Fibroblast of skin of right biceps (primary cell): ENCODE measurements at places on chromosomes 7 and 10.

DNA sequence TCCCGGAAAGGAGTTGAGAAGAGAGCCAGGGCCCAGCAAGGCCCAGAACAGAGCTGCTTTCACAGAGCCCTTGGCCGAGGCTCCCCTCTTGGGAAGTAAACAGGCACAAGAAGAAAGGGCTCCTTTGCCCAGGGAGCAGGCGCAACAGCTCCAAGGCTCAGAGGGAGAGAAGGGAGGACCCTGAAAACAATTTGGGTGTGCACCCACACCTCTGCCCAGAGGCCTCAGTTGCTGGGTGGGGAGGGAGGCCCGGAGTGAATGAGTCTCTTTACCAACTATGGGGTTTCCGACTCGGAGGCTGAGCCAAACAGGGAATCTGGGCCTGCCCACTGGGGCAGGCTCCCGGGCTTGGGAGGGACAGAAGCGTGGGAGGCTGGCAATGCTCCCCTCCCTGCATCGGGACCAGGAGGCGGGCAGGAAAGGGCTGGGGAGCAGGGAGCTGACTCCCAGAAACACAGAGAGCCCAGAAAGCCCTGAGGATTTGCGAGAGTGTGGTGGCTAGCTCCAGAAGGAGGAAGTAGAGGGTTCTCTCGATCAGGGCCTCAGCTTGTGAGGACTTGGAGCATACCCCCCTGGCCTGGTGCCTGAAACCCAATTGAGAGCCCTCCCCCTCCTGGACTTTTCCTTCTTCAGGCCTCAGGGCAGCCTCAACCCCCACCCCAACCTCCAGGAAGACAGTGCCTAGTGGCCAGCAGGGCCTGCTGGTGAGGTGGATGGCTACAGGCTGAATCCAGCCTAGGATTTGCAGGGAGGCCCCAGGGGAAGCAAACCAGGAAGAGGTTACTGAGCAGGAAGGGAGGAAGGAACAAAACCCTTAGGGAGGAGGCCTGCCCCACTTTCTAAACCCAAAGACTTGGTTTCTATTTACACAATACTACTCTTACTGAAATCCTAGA is 6.2 kb downstream of the C10orf105 start:
- peak; percentile 61 for DNase-seq

GRCh38 chr10:48251525-48252353 is 22.8 kb downstream of the FRMPD2 start:
- DNase-seq: no peak

DNA sequence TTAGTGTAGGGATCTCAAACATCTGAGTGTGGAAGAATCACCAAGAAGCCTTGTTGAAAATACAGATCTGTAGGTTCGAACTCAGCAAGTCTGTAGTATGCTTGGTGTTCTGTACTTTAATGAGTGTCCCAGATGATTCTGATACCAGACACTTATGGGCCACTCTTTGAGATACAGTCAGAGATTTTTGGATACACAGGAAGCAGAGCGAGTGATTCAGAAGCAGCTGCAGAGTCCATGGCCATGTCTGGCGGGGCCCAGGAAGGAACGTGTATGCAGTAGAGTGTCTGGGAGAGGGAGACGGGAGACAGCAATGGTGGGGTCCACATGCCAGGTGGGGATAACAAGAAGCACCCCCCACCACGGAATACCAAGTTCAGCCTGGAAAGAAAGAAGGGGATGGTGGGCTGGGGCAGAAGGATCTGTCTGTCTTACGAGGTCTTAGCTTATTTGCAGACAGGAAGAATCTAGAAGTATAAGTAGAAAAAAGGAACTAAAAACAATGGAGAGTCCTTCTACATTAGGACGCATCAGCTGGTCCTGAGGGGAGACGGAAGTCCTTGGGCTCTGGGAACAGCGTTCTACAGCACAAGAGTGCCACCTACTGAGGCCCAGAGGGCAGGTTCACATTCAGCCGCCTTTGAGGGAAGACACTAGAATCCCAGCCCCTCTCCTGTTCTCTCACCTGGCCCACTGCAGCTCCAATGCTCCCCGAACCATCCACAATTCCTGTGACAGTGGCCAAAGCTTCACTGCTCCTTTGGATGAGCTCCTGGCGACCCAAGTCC is 55.4 kb downstream of the SLC37A3 start:
- DNase-seq: peak; percentile 30

DNA sequence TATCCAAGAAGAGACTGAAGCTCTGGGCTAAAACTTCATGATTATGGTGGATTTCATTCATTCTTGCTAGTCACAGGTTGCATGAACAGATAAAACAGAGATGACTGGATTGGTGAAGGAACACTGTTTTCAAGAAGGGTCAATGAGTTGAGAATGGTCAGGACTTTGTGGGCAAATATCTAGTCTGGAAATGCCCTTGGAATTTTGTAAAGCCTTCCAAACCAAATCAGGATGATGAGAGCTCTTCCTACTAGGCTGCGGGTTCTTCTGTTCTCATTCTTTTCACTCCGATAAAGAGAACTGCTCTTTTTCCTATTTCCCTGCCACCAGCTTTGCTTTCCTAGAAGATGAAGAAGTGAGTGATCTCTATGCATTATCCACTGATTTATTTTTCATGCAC is 171.4 kb downstream of the ARID5B start:
- DNase-seq: peak; percentile 51

DNA sequence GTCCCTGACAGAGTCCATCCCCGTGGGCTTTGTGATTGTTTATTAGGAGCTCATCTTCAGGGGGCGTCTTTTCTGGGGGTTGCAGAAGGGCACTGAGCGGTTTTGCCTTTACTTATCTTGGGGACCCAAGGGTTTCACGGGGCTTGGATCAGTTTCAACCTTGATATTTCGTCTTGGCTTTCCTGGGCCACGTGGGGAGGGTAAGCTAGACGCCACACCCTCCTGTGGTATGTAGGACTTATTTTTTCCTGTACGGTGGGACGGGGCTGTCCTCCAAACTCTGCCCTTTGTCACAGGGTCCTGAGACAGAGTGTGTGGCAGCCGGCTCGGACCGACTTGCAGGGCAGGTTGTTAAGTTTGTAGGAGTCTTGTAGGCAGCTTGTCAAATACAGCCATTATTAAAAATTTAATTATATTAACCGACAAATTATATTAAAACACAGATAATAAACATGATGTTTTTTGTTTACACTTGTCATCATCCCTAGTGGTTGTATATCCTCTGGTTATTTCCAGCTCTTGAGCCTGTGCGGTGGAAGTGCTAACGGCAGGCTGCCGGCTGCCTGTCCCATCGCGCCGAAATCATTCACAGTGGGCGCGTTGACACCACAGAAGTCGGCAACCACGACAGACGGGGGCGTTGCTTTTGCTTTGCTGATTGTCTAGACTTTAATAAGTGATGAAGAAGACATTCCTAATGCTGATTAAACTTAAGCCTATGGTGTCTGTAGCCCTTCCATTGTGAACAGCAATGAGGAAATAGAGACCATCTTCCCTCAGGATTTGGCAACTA is 193.2 kb downstream of the DNAJB6 start:
- no peak for DNase-seq

GRCh38 chr10:71075086-71075758 is 137.1 kb upstream of the UNC5B start:
- no peak for DNase-seq

DNA sequence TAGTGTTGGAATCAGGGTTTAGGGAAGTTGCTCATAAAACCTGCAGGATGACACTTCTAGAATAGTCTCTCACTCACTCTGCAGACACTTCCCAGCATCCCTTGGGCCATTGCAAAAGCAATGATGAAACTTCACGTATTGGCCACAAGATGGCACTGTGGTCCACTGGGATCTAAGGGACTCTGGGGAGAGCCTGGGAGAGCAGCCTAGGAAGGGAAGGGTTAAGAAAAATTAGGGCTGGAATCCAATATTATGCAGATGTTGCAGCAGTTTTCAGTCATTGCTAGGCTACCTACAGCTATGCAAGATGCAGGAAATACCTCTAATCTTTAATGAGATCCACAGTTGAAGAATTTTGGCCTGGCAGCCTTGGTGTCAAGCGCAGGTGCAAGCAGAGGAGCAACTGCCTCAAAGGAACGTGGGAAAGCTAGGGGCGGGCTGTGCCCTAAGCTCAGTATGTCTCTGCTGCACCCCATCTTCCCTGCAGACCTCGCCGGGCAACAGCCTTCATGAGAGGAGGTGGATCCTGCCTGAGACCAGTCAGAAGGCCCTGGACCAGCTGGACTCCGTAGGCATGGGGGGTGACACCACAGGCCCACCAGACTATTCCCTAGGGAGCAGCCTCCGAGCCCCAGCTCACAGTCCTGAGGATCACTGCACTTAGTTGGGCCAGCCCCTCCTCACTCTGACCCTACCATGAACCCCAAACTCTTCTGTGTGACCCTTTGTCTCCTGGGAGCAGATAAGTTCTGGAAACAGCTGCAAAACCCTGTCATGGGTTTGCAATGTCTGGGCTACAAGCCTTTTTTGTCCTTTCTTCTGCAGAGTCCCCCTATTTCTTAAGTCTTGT is 127.9 kb upstream of the PRSS58 start:
- DNase-seq: peak; percentile 75

DNA sequence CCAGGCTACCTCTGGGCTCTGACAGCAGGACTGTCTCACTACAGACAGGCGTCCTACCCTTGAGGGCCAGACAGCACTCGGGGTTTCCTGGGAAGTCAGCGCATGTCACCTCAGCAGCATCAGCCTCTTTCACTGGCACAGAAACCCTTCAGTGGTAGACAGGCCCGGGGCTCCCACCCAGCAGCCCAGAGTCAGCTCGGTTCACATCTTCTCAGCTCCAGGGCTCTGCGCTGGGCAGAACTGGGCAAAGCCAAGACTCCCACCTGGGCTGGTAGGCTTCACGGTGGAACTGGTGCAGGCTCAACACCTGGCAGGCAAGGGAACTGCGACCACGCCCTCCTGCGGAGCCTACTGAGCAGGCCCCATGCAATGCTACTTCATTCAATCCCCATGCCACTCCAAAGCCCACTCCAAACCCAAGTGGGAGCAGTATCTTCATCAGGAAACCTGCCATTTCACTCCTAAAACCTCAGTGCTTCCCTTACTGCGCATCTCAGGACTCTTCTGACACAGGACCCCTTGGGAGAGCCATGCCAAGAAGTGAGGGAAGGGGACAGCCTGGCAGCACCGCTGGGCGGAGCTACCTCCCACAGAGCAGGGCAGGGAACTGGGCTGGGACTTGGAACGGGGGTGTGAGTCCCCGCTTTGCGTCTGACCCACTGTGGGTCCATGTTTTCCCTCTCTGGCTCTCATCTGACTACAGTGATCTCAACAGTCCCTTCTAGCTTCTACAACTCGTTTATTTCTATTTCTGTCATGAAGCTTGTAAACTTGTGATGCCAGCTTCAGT is 60.4 kb downstream of the SCRN1 start:
- DNase-seq: no peak

DNA sequence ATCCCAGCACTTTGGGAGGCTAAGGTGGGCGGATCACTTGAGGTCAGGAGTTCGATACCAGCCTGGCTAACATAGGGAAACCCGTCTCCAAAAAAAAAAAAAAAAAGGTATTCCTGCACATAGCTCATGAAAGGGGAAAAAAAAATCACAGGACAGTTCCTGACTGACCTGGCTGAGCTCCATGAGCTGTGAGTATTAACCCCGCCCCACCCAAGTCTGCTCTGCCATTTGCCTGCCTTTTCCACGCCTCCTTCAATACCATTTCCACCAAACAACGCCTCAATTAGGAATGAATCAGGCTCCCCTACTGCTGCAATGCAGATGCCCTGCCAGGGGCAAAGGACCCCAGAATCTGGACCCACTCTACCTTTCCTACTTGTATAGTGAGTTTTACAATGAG is 55.0 kb downstream of the PDIA4 start:
- no peak for DNase-seq

DNA sequence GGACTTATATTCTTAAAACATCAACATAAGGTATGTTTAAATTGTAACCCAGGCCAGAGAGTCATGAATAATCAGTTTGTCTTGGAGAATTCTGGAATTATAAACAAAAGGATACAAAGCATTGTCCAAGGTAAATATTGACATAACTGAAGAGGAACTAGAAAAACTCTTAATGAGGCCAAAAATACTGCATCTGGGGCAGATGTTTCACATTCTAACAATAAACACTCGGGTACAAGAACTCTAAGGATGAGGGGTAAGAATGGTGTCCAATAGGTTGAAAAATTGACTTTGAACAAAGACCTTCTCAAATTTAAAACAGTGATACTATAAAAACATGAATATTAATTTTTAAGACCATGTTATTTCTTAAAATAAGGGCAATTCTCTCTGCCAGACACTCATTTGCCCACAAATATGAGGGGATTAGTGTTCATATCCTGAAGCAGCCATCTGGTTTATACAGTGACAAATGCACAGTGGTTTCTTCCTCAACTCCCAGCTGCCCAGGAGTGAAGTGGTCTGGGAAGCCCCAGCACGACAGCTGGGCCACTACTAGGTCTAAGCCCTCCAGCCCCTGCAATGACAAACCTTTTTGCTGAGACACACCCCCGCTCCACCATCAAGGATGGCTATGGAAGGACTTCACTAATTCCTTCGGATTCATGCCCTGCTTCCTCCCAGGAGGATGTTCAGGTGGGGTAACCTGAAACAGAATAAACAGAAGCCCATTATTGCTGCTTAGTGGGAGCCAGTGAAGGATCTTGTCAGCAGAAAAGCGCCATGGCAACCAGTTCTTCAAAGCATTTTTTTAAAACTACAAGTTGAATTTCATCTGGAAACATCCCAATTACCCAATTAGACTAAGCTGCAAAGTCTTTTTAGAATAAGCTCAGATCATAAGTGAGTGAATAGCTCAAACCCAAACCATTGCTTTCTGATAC is 107.5 kb upstream of the ARID5B start:
- DNase-seq: peak; percentile 61

DNA sequence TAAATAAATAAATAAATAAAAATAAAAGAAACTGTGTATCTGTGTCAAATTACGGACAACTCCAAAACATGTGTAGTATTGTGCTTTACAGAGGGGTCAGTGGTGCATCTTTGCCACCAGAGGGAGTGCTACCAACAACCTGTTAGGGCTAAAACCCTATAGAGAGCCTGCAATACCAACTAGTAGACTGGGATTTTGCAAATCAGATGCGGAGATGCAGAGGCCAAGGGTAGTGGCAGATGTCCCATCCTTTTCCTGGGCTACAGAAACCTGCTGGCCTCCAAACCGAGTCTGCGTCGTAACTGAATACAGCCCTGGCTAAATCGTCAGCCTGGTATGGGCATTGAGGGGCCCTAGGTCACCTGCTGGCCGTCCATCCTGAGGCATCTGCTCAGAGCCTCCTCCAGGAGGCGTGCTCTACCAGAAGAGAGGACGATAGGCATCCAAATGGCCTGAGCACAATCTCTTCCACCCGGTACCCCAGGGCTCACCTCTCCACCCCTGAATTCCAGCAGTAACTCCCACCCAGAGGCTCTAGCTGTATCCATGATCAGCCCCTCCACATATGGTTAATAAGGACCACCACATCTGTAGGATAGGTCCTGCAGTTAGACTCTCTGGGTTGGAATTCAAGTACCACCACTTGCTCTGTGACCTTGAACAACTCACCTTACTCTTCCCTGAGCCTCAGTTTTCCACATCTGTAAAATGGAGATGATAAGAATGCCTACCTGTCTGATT is 6.2 kb upstream of the RRP12 start:
- peak; percentile 73 for DNase-seq

GRCh38 chr7:141697211-141697871 is 4.6 kb downstream of the DENND11 start:
- DNase-seq: peak; percentile 65
